Airway epithelial cell (primary cell): ENCODE measurements at places on chromosomes 5 and 9. TPM values are rescaled to one million over a fixed set of nuclear protein-coding genes. Genes with fewer than 3 reads are reported as not detected.

The DMRT3 gene
- not detected in 2 replicates for total RNA-seq

The ADCY2 gene
- not detected in 2 replicates for total RNA-seq

The TRAF1 gene
- total RNA-seq = 0.42 and 0.46 TPM in 2 replicates

The CAMSAP1 gene
- total RNA-seq = 24.8 and 38.4 TPM in 2 replicates
